ENCODE measurements at places on chromosomes 11 and 22.

DNA sequence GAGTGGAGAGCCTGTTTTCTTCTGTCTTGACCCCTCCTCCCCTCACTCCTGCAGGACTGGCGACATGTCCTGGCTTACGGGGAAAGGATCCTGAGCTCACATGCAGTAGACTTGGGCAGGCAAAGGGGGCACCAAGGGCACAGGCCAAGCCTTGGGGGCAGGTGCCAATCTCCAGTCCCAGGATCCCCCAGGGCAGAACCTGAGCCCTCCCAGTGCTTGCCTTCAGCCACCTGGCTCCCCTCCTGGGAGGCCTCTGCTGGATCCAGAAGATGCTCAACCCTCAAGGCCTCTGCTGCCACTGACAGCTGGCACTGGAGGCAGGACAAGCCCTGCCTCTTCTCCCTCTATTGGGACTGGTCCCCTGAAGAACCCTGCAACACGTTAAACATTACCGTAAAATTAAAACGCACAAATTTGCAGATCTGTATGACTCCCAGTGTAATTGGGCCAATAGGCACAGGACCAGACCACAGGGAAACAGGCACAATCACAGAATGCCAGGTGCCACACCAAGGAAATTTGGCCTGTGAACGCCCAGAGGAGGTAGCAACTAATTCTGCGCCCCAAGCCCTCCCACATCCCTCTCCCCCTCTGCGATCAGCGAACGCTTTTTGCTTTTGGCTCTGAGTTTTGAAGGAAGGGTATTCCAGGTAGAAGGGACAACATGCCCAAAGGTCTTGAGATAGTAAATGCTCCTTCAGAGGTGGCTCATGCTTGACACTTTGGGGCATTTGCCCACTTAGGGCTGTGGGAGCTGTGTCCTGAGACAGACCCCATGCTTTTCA is 967 bp upstream of the LZTR1 start:
- DNase-seq: no peak

DNA sequence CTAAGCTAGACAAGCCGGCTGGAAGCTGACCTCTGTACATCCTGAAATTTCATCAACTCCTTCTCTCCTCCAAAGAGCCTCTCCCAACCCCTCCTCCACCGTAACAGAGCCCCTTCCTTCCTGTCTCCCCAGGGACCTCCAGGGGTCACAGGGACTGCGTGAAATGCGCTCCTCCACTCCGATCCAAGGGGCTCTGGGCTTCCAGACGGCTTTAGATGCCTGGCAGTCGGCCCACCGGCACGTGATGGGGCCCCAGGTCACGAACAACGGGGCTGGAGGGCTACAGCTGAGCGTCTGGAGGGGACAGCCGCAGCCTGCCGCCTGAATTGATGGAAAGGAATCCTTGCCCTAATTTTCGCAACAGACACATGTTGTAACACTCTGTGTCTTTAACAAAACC is 264.1 kb downstream of the MN1 start:
- no peak for DNase-seq

DNA sequence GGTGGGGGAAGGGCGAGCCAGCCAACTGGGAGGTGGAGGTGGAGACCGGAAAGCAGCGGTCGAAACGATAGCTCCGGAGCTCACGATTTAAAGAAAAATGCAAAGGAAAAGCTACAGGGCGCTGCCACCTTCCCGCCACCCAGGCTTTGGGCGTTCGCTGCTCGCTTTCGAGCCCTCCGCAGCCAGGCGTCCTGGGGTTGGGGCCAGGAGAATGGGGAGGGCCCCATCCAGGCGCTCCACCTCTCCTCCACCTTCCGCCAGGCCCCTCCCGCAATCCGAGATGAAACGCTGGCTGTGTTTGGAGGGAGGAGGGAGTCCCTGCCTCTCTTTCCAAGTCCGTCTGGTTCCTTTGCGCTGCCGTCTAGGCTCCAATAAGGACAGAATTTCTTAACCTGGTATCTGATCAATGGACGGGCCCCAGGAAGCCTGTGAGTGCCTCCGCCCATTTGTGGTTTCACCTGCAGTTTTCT is 483 bp upstream of the ABTB2 start:
- DNase-seq: no peak

GRCh38 chr11:68414496-68415221 is 45.9 kb upstream of the PPP6R3 start:
- no peak for DNase-seq

- DNase-seq: no peak
Measured at GRCh38 chr11:85768473-85769146, 42.3 kb downstream of the SYTL2 start.

- no peak for DNase-seq
Measured at GRCh38 chr22:20186183-20186870, 35.5 kb upstream of the CCDC188 start.

DNA sequence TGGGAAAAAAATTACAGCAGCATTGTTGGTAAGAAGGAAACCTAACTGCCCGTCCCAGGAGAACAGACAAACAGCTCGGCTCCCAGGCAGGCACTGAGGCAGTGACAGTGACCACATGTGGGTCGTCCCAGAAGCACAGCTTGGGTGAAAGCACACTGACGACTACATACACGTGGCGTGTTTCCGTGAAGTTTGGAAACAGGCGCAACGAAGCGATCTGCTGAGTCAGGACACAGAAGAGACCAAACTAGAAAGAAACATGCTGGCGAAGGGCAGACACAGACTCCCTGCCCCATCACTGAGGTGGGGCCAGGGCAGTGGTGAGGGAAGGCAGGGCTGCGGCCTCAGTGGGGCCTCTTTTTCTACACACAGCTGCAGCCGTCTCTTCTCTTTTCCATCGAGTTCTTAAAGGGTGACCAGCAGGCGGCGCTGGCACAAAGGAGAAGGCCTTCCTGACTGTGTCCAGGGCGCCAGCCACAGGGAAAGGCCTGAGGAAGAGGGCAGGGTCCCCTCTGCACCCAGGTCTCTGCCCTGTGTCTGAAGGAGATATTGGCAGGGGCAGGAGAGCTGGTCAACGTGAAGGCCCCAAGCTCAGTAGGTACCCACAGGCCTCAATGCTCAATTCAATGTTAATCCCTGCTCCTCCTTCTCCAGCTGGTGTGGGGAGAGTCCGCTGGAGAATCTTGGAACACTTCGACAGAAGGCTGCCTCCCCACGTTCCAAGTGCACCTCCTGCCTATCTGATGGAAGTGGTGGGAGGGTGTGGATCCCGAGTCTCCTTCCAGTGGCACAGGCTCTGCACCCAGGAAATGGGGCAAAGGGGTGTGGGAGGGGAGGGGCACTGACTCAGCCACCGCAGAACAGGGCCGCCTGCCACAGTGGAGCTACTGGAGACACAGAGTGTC is 19.9 kb downstream of the CARS1 start:
- DNase-seq: no peak

All from GM19239 (cell line).